Effector memory CD4-positive, alpha-beta T cell (primary cell): ENCODE measurements at places on chromosomes 6 and 20.

GRCh38 chr20:52062452-52063209, 128.9 kb downstream of the ZFP64 start:
- no peaks in the 10 kb centered on the region for H3K36me3 ChIP-seq
- H3K4me1 ChIP-seq: no peaks in the 10 kb centered on the region
- no peak overlapping the region for H3K4me3 ChIP-seq
- no peaks in the 10 kb centered on the region for H3K27me3 ChIP-seq

GRCh38 chr20:271069-271468, 13.5 kb downstream of the DEFB132 start:
- no peaks in the 10 kb centered on the region for H3K27me3 ChIP-seq
- no peak overlapping the region for H3K4me3 ChIP-seq
- no peak overlapping the region for H3K27ac ChIP-seq
- H3K4me1 ChIP-seq: peaks cover 8% of the 10 kb centered on the region
- no peaks in the 10 kb centered on the region for H3K36me3 ChIP-seq

GRCh38 chr6:167676000-167676665, 150.6 kb upstream of the AFDN start:
- no peaks in the 10 kb centered on the region for H3K36me3 ChIP-seq
- DNase-seq: no peak
- H3K4me3 ChIP-seq: no peak overlapping the region
- H3K27ac ChIP-seq: no peak overlapping the region
- H3K27me3 ChIP-seq: peaks cover 11% of the 10 kb centered on the region
- H3K4me1 ChIP-seq: no peaks in the 10 kb centered on the region

GRCh38 chr20:37535443-37536132, 7.9 kb upstream of the BLCAP start:
- H3K27ac ChIP-seq: no peak overlapping the region
- no peaks in the 10 kb centered on the region for H3K27me3 ChIP-seq
- no peaks in the 10 kb centered on the region for H3K36me3 ChIP-seq
- H3K4me1 ChIP-seq: no peaks in the 10 kb centered on the region

- no peaks in the 10 kb centered on the region for H3K27me3 ChIP-seq
- H3K4me1 ChIP-seq: no peaks in the 10 kb centered on the region
- H3K27ac ChIP-seq: no peak overlapping the region
- no peak overlapping the region for H3K4me3 ChIP-seq
- no peaks in the 10 kb centered on the region for H3K36me3 ChIP-seq
Measured at GRCh38 chr6:136037876-136038460, 186.5 kb downstream of the PDE7B start.

- H3K27ac ChIP-seq: no peak overlapping the region
- no peaks in the 10 kb centered on the region for H3K27me3 ChIP-seq
- no peaks in the 10 kb centered on the region for H3K36me3 ChIP-seq
- no peaks in the 10 kb centered on the region for H3K4me1 ChIP-seq
- no peak for DNase-seq
Measured at GRCh38 chr6:163301726-163302635, 112.5 kb upstream of the QKI start.

DNA sequence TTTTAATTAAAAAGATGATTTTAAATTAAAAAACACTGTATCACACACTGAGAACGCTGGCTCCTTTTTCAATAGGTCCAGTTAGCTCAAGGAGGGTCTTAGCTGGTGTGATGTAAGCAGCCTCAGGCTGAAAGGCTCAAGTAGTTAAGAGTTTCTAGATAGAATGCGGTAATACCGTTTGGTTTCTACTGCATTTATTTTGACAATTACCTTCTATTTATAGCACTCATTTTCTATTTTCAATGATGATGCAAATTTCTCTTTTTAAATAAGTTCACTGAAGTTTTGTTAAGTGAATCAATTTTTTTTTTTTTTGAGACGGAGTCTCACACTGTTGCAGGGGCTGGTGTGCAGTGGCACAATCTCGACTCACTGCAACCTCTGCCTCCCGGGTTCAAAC, 87.1 kb downstream of the PREX1 start:
- peaks cover 53% of the 10 kb centered on the region for H3K36me3 ChIP-seq
- H3K27ac ChIP-seq: no peak overlapping the region
- H3K27me3 ChIP-seq: no peaks in the 10 kb centered on the region
- H3K4me1 ChIP-seq: peaks cover 31% of the 10 kb centered on the region
- no peak for DNase-seq

- H3K4me3 ChIP-seq: no peak overlapping the region
- no peak for DNase-seq
- no peaks in the 10 kb centered on the region for H3K27me3 ChIP-seq
- no peak overlapping the region for H3K27ac ChIP-seq
- no peaks in the 10 kb centered on the region for H3K4me1 ChIP-seq
Measured at GRCh38 chr6:132590362-132590761, 821 bp upstream of the TAAR5 start.

GRCh38 chr6:19721766-19722377, 115.3 kb upstream of the ID4 start:
- H3K36me3 ChIP-seq: no peaks in the 10 kb centered on the region
- H3K4me1 ChIP-seq: no peaks in the 10 kb centered on the region
- no peak overlapping the region for H3K27ac ChIP-seq
- no peak overlapping the region for H3K4me3 ChIP-seq

- no peak for DNase-seq
- no peak overlapping the region for H3K27ac ChIP-seq
- no peaks in the 10 kb centered on the region for H3K36me3 ChIP-seq
- no peaks in the 10 kb centered on the region for H3K27me3 ChIP-seq
- H3K4me1 ChIP-seq: no peaks in the 10 kb centered on the region
Measured at GRCh38 chr20:22921595-22922421, 113.3 kb upstream of the SSTR4 start.

- H3K36me3 ChIP-seq: no peaks in the 10 kb centered on the region
- H3K4me3 ChIP-seq: peak overlapping the region; percentile 89
- DNase-seq: no peak
- H3K27me3 ChIP-seq: no peaks in the 10 kb centered on the region
Measured at GRCh38 chr20:54208548-54209176, 775 bp downstream of the PFDN4 start.

DNA sequence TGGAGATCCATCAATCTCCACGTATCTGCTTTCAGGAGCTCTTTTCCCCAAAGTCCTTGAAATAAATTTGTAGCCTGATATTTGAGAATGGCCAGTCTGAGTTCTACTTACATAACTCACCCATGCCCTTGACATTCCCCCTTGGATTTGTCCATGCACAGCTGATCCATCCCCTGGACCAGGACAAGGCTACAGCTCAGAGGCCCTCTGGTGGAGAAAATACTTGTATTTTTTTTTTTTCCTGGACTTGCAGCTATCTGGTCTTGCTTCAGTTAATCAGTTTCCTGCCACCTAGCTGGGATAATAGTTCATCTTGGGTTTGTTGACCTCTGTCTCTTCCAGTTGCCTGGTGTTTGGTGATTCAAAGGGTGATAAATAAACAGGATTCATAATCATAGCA, 467.6 kb downstream of the DHX35 start:
- no peaks in the 10 kb centered on the region for H3K4me1 ChIP-seq
- no peak overlapping the region for H3K4me3 ChIP-seq
- no peak for DNase-seq
- H3K36me3 ChIP-seq: no peaks in the 10 kb centered on the region
